MV-4-11 (cell line): ENCODE measurements at places on chromosomes 3 and 15.

DNA sequence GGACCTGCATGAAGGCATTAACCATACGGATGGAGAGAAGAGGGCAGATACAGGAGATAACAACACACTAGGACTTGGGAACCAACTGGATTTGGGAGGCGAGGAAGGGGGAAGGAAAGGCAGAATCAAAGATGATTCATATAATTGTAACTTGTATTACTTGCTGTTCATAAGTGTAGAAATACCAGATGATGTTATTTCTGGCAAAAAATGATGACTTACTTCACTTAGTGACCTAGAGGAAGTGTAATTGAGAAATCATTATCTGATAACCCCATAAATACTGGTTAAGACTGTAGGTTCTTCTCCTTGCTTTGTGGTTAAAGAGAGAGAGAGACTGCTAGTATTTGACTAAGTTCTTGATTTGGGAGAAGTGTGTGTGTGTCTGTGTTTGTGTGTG lies 50.5 kb upstream of the GK5 start:
- peak; percentile 88 for DNase-seq

DNA sequence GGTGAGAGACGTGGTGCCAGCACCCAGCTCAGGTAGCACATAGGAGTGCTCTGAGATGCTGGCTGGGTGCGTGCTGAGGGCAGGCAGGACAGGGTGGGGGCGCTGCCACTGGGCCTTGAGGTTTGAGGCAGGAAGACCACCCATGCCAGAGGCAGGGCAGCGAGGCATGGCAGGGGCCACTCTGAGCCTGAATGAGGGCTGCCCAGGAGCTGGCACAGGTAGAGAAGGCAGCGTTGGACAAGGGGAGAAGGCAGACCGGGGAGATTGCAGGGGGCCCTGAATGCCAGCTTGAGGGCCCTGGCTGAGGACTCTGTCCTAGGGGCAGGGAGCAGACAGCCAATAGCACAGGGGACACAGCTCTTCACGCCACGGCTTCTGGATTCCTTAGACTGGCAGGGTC lies 50.2 kb downstream of the ADAMTS7 start:
- DNase-seq: no peak

GRCh38 chr15:71323082-71323481 lies 207.8 kb downstream of the THSD4 start:
- no peak for DNase-seq

GRCh38 chr15:52493968-52494367 lies 34.7 kb downstream of the MYO5A start:
- DNase-seq: no peak

- DNase-seq: no peak
Measured at GRCh38 chr15:92449476-92449875, 55.8 kb downstream of the ST8SIA2 start.

DNA sequence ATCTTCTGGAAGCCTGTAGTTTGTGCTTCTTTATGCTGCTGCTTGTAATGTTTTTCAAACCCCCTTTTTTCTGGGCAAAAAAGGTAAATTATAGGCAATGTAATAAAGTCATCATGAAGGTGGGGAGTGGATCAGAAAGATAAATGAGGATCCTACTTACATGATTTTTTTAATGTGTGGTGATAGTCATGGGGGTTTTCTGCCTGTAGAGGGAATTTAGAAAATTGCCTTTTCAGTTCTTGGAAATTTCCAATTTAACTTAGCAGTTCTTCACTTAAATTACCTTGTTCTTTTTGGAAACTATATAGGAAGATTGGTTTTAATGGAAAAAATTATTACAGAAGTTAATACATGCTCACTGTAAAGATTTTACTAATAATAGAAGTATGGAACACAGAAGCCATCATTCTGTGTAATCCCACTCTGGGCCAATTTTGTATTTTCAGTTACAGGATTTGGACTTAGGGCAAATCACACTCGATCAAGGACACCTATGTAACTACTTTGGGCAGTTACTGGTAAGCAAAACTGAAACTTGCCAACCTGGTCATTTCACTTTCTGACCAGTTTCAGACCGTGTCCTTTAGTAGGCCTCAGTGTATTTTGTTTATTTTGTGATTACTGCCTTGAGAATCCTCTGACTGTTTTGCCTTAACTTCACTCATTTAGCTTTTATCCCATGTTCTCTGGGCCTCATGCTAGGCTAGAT lies 10.5 kb upstream of the SCAANT1 start:
- DNase-seq: no peak

- DNase-seq: no peak
Measured at GRCh38 chr3:2837239-2837638, 272.9 kb downstream of the IL5RA start.

DNA sequence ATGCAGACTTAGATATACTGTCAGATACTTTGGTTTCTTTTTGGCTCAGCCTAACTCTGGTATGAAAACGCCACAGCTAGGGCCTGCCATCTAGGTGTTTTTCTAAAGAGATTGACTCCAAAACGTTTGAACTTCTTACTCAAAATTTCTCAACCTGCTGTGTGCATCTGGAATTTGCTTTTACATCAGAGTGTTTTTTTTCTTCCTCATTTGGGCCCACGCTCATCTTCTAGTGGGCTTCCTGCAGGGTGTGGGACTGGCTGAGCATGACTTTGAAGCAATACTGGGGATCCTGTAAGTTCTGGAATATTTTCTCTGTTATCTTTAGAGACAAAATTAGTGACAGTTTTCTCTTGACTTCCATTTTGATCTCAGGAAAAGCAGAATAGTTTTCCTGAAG lies 117.8 kb downstream of the NR1D2 start:
- no peak for DNase-seq

DNA sequence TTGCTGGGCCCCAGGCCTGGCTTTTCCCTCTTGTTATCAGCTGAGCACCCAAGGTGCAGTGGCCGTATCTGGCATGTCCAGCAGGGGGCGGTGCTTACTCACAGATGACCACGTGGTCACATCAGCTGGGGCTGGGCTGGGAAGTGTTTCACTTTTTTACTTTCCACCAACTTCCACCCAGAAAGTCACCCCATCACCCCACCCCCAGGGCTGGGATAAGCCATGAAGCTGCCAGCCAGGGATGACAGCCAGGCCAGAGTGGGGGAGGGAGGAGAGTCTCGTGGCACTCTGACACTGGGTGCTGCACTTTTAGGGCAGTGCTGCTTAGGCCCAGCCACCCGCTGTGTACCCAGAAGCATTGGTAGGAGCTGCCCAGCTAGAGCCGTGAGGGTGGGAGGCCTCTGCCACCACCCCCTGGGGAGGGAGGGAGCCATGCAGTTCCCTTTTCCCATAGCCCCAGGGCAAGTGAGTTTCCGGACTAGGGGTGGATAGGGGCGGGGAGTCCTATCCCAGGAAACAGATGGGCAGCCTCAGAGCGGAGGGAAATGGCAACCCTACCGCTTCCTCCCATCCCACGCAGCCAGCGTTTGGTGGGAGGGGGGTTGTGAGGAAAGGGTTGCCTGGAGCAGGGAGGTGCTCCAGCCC lies 6.1 kb downstream of the PPCDC start:
- peak; percentile 96 for DNase-seq

GRCh38 chr15:95922431-95922830 lies 408.1 kb upstream of the NR2F2 start:
- no peak for DNase-seq

GRCh38 chr3:112638327-112639020 lies 2.5 kb downstream of the CCDC80 start:
- no peak for DNase-seq

DNA sequence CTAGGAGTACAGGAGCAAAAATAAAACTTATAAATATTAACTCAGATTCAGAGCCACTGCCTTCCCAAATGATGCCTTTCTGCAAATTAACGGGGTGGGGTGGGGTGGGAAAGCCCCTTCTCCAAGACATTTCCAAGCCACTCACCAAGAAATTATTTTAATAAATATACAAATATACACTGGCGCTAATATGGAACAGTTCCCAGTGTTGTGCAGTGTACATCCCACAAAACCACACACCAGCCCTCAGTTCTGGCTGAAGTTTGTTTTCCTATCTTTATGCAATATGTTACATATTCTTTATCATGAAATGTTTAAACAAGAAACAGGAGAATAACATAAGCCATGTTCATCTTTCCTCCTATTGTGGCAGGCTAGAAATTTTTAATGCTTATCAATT lies 53.0 kb upstream of the GYG1 start:
- DNase-seq: no peak

DNA sequence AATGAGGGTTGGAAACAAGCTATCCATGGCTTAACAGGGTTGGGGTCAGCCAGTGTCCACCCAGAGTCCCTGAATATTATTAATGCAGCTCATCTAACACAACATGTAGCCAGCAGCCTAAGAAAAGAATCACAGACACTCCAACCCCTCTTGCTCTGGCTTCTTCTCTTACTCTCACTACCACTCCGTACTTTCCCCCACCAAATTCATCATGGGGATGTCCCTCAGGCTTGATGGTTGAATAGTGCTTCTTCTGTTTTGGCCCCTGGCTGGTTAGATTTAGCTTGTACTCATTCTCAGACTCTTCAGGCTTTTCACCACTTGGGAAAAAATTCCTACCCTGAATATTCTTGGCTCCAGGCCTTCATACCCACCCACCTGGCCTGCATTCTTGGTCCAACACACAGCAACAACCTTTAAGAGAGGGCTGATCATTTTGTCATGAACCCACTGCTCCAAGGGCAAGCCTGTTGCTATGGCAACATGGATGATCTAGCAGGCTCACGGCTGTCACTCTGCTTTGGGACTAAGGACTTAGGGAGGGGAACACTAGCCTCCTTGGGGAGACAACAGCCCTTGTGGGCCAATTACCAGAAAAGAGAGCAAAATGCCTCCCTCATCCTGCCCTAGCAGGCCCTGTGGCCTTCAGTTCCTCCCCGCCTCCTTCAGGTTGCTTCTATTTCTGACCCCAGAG lies 9.4 kb upstream of the MED12L start:
- DNase-seq: no peak

DNA sequence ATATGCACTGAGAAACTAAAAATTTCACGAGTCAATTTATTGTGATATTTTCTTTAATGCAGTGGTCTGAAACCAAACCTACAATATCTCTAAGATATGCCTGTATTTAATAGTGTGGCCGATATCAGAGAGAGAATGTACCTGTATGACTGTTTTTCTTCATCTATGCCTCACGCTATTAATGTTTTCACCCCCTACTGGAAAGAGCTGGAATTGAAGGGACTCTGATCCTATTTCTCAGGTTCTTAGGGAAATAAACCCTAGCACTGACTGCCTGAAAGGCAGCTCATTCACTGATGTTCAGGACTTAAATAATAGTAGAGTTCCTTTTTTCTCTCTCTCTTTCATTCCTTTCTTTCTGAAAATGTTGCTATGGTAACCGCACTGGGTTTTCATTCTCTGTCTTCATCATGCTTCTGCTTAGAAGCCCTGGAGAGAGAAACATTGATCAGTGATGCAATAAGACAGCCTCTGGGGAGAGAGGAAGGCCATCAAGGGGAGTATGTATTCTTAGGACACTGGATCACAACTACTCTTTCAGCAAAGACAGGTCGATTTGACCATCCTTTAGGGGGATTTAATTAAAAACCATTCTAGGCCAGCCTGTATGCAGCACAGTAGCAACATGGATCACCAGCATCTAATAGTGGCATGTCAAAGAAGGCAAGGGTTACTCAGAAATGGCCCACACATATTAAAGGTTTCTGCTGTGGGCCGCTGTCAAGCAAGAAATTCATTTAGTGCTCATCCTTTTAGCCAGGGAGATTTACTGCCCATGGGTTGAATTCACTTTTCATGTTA lies 1135.7 kb downstream of the IGSF11 start:
- no peak for DNase-seq

- DNase-seq: peak; percentile 82
Measured at GRCh38 chr3:4980229-4981203, 1.3 kb downstream of the BHLHE40 start.

DNA sequence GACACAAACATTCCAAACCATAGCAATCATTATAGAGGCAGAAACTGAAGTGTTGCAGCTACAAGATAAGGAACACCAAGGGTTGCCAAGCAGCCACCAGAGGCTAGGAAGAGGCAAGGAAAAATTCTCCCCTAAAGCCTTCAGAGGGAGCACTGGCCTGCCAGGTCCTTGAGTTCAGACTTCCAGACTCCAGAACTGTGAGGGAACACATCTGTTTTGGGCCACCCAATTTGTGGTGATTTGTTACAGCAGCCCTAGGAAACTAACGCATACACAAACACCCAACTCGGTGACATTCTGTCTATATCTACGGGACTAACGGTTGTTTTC lies 54.6 kb downstream of the MB21D2 start:
- DNase-seq: no peak

GRCh38 chr15:26232691-26233090 lies 369.6 kb upstream of the ATP10A start:
- no peak for DNase-seq

GRCh38 chr3:142035308-142035922 lies 113.9 kb downstream of the TFDP2 start:
- no peak for DNase-seq

GRCh38 chr3:149010504-149010951 lies 19.2 kb downstream of the GYG1 start:
- no peak for DNase-seq

DNA sequence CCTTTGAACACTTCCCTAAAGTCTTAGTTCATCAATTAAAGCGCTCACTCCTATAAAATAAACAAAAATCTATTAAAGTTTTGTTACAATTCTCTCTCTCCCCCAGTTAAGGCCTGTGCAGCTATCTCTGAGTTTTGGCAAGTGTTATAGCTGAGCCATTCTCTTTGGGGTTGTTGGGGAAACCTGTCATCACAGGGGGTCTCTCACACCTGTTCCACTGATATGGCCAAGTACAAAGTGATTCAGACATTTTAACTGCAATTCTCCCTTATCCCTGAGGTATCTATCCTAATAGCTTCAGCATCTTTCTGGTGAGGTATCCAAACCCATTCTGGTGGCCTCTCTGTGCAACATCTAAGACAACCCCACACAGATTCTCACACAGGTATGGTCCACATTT lies 116.4 kb downstream of the UNC13C start:
- DNase-seq: no peak

DNA sequence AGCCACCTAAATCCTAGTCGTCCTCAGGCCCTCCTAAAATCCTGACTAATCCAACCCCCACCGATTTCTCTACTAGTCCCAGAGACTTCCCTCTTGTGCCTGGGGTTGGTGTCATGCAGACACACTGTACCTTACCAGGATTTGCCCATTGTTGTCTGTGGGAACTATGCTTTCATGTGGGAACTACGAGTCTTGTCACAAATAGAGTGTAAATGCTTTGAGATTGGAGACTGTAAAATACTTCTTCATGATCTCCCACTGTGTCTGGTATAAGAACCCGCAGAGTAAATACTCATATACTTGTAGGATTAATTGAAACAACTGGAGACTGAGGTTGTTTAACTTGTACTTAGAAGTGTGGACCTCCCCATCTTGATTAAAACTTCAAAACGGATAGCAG lies 11.2 kb downstream of the B3GNT5 start:
- no peak for DNase-seq

GRCh38 chr3:184455991-184456390 lies 76.1 kb downstream of the CHRD start:
- no peak for DNase-seq

- no peak for DNase-seq
Measured at GRCh38 chr15:86076468-86076867, 3.2 kb upstream of the AGBL1 start.

DNA sequence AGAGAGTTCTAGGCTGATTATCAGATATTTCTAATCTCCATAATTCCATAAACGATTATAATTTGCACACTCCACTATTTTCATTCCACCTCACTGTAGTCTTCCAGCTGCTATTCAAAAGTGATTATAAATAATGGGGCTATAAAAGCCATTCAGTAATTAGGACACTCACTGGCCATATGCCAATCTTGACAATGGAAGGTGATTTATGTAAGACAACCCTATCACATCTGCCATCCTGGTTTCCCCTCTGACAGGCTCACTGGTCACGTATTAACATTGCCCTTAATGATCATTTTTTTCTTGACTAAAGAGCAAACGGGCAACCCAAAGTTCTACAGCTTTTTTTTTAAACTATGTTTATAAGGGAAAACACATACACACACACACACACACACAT lies 402.4 kb downstream of the MAGI1 start:
- no peak for DNase-seq
